ENCODE measurements at places on chromosomes 5 and 9. TPM values are rescaled to one million over a fixed set of nuclear protein-coding genes. Genes with fewer than 3 reads are reported as not detected.

Gene F12
- 0.29 TPM for total RNA-seq

Gene ADAMTSL1
- 65.9 TPM for total RNA-seq

Gene C9orf50
- total RNA-seq: 0.70 TPM

Gene BAAT
- total RNA-seq: 0.06 TPM

Gene UNC13B
- total RNA-seq: 24.1 TPM

Gene MELK
- total RNA-seq: 10.5 TPM

Gene TSSK1B
- total RNA-seq: 0.70 TPM

Gene SLC45A2
- total RNA-seq: 0.23 TPM

Gene LCN1
- not detected for total RNA-seq

Gene GFPT2
- total RNA-seq: 11.9 TPM

Gene FBP2
- total RNA-seq: 26.9 TPM

Gene SLCO6A1
- not detected for total RNA-seq

Gene MZB1
- 0.93 TPM for total RNA-seq

All from metanephros (tissue), 2 donors.